ENCODE measurements at places on chromosomes 7 and 10.
A peak's percentile ranks its signal among the peaks of the same experiment; 100 is the strongest.

GRCh38 chr7:121436688-121437087 lies 40.6 kb upstream of the FAM3C start:
- no peak for DNase-seq

DNA sequence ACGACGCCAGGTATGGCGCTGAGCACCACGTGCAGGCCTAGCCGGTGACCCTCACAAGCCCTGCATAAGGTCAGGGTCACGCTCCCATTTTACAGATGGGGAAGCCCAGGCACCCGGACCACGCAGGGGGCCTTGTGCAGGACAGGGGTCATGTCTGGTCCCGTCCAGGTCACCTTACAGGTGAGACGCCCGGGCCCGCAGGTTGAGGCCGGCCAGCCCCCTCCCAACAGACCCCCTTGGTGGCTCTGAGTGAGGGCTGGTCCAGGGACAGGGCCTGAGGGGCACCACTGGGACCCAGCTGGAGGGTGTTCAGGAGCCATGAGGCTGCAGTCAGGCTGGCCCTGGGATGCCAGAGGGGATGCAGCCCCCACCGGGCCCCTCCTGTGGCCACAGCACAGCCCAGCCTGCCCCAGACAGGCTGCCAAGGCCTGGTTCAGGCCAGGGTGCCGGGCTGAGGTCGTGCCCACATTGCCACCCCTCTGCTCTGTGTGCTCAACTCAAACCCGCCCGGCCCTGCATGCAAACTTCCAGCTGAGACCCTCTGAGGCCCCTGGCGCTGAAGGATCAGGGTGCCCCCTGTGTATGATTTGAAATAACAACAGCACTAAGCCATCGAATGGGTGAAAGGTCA lies 69.0 kb downstream of the PWWP2B start:
- no peak for DNase-seq

- peak; percentile 62 for DNase-seq
Observed at GRCh38 chr7:42262964-42263363, 26.0 kb upstream of the GLI3 start.

DNA sequence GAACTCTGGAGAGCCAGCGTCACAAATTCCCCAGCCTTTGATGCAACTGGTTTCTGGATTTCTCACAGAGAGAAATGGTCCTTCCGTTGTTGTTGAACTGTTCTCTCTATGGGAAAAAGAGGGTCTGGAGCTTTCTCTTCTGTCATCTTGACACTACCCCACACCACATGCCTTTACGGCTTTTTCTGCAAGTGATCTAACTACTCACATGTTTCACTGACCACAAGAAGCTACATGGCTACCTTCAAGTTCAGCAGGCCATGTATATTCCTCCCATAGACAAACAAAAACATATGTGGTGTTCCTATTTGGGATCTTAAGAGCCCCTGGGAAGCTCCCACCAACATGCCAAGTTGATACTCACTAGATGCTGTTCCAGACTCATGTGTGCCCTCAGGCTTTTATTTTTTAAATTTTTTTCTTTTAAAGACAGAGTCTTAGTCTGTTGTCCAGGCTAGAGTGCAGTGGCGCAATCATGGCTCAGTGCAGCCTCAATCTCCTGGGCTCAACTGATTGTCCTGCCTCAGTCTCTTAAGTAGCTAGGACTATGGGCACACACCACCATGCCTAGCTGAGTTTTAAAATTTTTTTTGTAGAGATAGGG lies 72.0 kb downstream of the RNF216 start:
- DNase-seq: no peak

GRCh38 chr10:75884808-75885207 lies 453.4 kb downstream of the LRMDA start:
- DNase-seq: no peak

GRCh38 chr10:3478153-3478552 lies 305.6 kb upstream of the PITRM1 start:
- DNase-seq: no peak

GRCh38 chr7:151308256-151308655 lies 33.4 kb upstream of the NUB1 start:
- DNase-seq: peak; percentile 38

DNA sequence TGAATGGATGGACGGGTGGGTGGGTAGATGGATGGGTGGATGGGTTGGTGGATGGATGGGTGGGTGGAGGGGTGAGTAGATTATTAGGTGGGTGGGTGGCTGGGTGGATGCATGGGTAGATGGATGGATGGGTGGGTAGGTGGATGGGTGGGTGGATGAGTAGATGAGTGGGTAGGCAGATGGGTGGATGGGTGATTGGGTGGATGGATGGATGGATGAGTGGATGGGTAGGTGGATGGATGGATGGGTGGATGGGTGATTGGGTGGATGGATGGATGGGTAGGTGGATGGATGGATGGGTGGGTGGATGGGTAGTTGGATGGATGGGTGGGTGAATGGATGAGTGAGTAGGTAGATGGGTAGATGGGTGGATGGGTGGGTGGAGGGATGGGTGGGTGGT lies 59.6 kb upstream of the ADGRA1 start:
- no peak for DNase-seq

- DNase-seq: no peak
Observed at GRCh38 chr10:75074711-75075445, 36.6 kb upstream of the SAMD8 start.

DNA sequence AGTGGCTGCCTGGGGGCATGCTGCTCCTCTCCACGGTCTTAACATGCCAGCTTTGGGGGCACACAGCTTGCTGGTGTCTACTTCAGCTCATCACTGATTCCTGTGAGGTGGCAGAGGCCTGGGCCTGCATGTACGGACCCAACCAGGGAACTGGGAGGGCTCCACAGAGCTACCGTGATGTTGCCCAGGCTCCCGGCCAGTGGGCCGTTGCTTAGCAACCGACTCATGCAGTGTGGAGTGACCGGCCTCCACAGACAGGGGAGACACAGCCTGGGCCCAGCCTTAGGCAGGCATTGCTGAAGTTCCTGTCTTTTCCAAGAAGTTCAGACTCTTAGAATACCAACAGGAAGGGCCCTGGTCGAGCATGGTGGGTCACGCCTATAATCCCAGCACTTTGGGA lies 25.8 kb upstream of the SH2B2 start:
- DNase-seq: no peak

- DNase-seq: no peak
Observed at GRCh38 chr7:156895024-156895780, 2.2 kb upstream of the LMBR1 start.

GRCh38 chr7:157501581-157501980 lies 164.8 kb downstream of the DNAJB6 start:
- DNase-seq: no peak

DNA sequence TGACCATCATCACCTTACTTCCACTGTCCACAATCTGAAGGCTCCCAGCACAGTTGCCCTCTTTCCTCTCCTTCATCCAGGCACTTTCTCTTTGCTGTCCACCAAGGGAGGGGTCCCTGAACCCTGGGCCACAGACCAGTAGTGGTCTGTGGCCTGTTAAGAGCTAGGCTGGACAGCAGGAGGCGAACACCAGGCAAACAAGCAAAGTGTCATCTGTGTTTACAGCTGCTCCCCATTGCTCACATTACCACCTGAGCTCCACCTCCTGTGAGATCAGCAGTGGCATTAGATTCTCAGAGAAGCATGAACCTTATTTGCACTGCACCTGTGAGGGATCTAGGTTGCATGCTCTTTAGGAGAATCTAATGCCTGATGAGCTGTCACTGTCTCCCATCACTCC lies 27.7 kb downstream of the FZD1 start:
- DNase-seq: no peak

DNA sequence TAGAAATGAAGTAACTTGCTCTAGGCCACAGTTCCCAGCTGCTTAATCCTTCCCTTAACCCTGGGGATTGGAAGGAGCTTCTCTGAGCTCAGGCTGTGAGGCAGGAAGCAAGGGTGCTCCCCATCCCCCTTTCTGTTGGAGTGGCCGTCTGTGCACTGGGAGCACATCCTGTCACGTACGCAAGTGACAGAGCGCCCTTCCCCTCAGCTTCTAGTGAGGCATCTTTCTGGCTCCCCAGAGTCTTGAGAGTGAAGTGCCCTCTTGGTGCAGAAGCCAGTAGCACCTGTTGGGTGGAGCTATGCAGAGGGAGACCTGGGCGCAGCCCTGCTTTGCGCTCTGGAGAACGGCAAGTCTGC lies 47.8 kb downstream of the SHH start:
- no peak for DNase-seq

- no peak for DNase-seq
Observed at GRCh38 chr10:101286248-101287046, 57.2 kb upstream of the LBX1 start.

DNA sequence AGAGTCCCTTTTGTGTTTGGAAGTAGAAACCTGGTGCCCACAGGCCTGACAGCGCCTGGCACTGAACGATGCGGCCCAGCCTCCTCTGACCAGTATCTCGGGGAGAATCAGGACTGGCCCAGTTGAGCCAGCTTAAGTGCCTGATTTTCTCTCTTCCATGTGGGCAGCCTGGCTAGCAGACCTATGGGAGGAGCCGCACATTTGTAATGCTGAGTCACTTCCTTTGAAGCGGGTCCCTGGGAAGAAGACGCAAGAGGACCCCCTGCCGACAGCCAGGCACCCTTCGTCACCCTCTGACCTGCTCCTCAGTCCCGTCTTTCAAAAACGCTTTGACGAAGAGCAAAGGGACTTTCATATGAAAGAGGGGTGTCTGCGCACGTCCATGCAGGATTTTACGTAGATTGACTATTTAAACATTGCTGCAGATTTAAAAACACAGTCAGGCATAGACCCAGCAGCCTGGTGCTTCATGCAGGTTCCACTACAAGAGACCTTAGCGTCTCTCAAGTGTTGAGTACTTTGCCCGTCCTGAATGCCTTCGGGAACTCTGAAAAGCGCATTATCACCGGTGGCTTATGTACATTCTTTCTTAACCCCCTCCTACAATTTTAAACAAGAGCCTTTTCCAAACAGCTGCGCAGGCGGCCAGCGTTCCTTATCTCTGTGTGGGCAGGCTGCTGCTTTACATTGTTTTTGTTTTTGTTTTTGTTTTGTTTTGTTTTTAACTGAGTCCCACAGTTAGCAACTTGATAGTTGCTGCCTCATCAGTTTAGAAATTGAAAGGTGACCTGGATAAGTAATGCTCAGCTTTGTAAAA lies 36.5 kb upstream of the AP5Z1 start:
- peak; percentile 63 for DNase-seq

- DNase-seq: peak; percentile 41
Observed at GRCh38 chr7:1708596-1709251, 38.6 kb downstream of the ELFN1 start.

DNA sequence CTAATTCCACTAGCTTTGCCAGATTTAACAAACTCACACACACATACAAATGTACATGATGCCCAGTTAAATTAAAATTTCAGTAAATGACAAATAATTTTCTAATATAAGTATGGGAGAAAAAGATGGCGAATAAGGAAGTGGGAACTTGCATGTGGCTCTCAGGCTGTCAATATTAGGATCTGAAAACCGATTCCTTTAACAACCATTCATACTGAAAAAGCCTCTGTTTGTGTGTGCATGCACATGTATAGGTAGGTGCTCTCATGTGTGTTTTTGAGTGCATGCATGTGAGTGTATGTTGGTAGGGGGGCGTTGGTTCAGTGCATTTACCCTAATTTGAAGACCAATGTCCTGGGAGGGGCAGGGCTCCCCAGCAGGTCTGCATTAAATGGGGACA lies 125.3 kb downstream of the HTR7 start:
- DNase-seq: no peak

GRCh38 chr10:88913788-88914187 lies 33.7 kb downstream of the STAMBPL1 start:
- no peak for DNase-seq

GRCh38 chr7:99473315-99473596 lies 566 bp downstream of the ZNF789 start:
- DNase-seq: no peak

DNA sequence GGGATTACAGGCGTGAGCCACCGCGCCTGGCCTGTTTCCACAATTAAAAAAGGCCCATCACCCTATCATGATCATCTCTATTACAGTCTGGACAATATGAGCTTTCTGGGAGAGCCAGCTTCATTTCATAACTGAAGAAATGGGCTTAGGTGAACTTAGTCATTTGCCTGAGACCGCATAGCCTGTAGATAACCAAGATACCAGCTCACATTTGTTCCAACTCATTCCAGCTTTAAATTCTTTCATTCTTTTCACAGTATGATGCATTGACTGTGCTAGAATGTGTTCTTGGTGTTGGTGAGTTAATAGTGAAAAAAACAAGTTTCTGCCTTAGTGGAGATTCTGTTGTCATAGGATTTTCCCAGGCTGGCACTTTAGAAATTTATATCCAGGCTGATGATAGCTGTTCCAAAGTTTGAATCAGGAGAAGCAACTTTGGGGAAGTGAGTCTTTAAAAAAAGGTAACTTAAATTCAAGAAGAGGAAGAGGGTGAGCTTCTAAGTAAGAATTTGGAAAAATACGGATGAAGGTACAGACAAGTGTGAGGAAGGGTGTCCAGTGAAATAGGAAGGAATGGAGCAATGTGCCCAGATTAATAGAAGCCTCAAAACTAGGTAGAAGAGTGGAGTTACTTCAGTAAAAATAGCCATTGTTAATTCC lies 2.1 kb upstream of the H2AZ2 start:
- no peak for DNase-seq

DNA sequence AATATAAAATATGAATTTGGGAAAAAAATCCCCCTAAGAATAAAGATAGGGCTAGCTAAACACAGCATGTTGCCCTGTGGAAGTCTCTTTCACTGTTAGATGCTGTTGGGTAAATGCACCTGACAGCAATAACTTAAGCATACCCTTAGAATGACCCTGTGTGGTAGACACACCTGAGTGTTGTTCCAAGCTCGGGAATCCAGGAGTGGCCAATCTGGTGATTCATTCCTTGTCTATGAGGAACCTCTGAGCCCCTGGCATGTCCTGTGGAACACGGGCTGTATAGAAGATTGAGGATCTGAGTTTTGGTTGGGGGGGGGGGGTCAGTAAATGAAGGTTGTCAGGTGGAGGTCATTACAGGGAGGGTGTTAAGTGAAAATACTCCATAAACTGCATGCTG lies 730.0 kb upstream of the IGFBP3 start:
- no peak for DNase-seq

GRCh38 chr7:36937754-36938563 lies 213.7 kb upstream of the AOAH start:
- no peak for DNase-seq

GRCh38 chr10:9999627-10000026 lies 1018.0 kb upstream of the CELF2 start:
- DNase-seq: no peak

DNA sequence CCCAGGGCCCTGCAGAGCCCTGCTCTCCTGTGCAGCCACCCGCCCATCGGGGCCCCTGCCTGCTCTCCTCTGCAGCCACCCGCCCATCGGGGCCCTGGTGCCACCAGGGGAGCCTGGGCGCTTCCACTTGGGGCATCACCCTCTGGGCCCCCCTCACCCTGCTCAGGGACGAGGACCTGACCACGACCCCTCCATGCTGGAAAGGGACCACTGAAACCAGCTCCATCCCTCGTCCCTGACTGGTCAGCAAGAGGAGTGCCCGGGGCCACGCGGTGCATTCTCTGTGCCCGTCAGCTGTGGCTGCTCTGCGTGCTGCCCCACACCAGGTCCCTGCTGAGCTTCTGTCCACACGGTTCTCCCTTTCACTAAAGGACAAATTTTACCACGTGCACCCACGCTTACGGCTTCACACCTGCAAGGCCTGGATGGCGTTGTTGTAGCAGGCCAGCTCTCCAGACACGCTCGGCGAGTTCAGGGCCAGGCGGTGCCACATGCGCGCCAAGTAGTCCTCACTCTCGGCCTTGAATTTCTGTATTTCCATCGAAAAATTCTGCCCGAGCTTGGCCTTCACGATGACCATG lies 57.6 kb downstream of the CFAP46 start:
- no peak for DNase-seq

GRCh38 chr10:7811000-7811399 lies 7.3 kb upstream of the TAF3 start:
- DNase-seq: no peak
